ENCODE measurements at places on chromosomes 16 and 17.

GRCh38 chr17:13256545-13256944 lies 238.7 kb upstream of the ELAC2 start:
- DNase-seq: no peak

- DNase-seq: peak; percentile 58
These were observed 67.7 kb downstream of the MPRIP start for GRCh38 chr17:17109907-17110306.

GRCh38 chr17:11779892-11780291 lies 181.6 kb downstream of the DNAH9 start:
- DNase-seq: no peak

GRCh38 chr17:35747540-35748017 lies 5.5 kb downstream of the GAS2L2 start:
- peak; percentile 86 for DNase-seq

- DNase-seq: no peak
These were observed 3.4 kb upstream of the SRL start for GRCh38 chr16:4245077-4245791.

DNA sequence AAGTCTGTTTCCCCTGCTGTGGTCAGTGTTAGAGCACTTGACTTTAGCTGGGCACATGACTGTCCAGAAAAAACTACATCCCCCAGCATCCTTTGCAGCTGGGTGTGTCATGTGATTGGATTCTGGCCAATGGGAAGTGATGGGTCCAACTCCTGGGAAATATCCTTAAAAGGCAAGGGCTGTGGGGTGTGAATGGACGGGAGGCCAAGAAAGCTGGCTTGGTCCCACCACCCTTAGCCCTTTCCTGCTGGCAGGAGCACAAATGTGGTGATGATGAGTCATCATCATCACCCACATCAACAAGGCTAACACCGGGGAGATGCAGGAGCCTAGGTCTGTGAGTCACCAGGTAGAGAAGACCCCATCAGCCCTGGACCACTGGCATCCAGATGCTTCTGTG lies 341.7 kb downstream of the C16orf95 start:
- DNase-seq: no peak

DNA sequence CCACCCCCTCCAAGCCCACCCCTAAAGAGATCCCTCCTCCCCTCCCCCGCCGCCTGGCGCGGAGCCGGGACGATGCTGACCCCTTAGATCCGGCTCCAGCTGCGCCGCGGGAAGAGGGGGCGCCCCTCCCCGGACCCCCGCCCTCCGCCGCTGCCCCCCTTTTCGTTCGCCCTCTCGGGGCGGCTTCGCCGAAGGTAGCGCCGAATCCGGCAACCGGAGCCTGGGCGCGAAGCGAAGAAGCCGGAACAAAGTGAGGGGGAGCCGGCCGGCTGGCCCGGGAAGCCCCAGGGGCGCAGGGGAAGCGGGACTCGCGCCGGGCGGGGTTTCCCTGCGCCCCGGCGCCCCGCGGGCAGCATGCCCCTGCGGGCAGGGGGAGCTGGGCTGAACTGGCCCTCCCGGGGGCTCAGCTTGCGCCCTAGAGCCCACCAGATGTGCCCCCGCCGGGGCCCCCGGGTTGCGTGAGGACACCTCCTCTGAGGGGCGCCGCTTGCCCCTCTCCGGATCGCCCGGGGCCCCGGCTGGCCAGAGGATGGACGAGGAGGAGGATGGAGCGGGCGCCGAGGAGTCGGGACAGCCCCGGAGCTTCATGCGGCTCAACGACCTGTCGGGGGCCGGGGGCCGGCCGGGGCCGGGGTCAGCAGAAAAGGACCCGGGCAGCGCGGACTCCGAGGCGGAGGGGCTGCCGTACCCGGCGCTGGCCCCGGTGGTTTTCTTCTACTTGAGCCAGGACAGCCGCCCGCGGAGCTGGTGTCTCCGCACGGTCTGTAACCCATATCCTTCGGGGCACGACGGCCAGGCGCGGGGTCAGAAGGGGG lies 623 bp downstream of the CACNA1G start:
- peak; percentile 50 for DNase-seq

DNA sequence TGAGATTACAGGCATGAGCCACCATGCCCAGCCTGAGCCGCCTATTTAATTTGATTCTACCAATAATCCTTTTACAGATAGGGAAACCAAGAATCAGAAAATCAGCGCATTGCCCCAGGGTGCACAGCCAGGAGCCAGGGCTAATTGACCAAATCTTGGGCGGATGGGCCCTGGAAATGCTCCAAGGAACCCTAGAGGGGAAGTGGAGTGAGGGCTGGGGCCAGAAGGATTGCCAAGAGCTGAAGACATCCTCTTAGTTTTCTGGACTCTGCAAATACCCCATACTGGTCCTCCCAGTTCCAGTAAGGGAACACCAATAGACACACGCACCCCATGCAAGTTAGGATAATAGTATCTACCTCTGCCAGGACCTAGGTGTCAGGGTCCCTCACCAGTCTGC lies 3.8 kb downstream of the FHOD1 start:
- peak; percentile 3 for DNase-seq

GRCh38 chr17:38605411-38605840 lies 326 bp downstream of the SRCIN1 start:
- no peak for DNase-seq

GRCh38 chr16:85027958-85028684 lies 526 bp downstream of the KIAA0513 start:
- no peak for DNase-seq

DNA sequence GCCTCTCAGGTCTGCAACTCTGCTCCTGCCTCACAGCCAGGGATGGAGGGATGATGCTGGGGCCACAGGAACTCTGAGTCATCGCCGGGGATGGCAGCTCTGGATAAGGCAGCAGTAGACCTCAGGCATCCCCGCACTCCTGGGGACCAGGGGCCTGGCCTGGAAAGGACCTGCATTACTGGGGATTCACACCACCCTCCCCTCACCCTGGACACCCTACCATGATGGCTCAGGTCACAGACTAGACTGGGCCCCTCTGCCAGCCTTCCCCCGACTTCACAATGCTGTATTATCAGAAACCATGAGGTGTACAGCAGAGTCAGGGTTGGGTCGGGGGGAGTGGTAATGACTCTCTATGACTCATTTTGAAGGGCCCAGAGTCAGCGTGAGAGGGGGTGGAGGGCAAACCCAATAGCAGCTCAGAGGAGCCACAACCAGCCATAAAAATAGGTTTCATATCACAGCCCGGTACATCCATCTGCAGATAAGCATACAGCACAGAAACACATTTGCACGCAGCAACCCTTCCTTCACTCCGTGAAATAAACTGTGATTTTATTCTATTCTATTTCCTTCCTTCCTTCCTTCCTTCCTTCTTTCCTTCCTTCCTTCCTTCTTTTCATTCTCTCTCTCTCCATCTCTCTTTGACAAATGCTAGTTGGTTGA lies 28.8 kb downstream of the DYNLRB2 start:
- DNase-seq: peak; percentile 65

GRCh38 chr17:15388356-15389041 lies 47.1 kb upstream of the TEKT3 start:
- DNase-seq: no peak

- DNase-seq: no peak
These were observed 18.5 kb downstream of the ANKRD40 start for GRCh38 chr17:50689251-50689650.

GRCh38 chr17:80681215-80681614 lies 136.6 kb downstream of the RPTOR start:
- no peak for DNase-seq

DNA sequence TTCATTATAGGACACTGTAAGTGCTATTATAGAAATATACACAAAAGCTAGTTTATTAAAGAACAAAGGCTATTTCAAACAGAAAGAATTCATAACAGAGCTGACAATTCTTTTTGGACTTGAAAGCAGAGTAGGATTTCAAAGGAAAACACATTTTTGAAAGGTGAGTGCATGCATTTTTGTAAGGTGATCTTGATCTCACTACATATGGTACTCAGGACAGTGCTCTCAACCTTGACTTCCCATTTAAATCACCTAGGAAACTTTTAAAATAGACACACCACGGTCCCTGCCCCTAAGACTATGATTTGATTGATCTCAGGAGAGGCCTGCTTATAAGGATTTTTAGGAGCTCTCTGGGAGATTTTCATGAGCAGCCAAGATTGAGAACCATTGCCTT lies 1362.0 kb downstream of the CDH8 start:
- no peak for DNase-seq

DNA sequence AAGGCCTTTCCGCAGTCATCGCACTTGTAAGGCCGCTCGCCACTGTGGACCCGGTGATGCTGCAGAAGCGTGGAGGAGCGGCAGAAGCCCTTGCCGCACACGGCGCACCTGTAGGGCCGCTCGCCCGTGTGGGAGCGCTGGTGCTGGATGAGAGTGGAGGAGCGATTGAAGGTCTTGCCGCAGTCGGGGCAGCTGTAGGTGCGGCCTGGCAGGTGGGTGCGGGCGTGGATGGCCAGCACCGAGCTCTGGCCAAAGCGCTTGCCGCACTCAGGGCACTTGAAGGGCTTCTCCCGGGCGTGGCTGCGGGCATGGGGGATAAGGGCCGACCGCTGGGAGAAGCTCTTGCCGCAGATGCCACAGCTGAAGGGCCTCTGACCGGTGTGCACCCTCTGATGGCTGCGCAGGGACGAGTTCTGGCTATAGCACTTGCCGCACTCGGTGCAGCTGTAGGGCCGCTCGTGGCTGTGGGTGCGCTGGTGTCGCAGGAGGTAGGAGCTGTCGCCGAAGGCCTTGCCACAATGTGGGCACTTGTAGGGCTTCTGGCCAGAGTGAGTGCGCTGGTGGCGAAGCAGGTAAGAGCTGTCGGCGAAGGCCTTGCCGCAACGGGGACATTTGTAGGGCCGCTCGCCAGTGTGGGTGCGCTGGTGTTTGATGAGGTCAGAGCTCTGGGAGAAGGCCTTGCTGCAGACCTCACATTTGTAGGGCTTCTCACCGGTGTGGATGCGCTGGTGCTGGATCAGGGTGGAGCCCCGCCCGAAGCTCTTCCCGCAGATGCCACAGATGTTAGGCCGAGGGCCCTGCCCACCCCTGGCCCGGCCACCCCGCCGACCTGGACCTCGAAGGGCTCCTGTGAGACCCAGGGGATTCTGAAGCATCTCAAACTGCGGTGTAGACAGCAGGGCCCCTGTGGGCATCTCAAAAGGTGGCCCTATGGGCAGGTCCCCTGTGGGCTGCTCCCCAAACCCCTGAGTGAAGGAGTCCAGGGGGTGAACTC lies 1.5 kb downstream of the ZNF768 start:
- no peak for DNase-seq

GRCh38 chr17:54945671-54946070 lies 22.8 kb downstream of the COX11 start:
- no peak for DNase-seq

GRCh38 chr16:19499006-19499405 lies 22.9 kb downstream of the GDE1 start:
- no peak for DNase-seq

- no peak for DNase-seq
These were observed 347.2 kb downstream of the SOX9 start for GRCh38 chr17:72467841-72468653.

GRCh38 chr16:70158261-70158939 lies 15.2 kb upstream of the CLEC18C start:
- DNase-seq: no peak

GRCh38 chr16:82152196-82152595 lies 17.8 kb downstream of the MPHOSPH6 start:
- no peak for DNase-seq

- no peak for DNase-seq
These were observed 101.9 kb downstream of the STX8 start for GRCh38 chr17:9473711-9474110.

DNA sequence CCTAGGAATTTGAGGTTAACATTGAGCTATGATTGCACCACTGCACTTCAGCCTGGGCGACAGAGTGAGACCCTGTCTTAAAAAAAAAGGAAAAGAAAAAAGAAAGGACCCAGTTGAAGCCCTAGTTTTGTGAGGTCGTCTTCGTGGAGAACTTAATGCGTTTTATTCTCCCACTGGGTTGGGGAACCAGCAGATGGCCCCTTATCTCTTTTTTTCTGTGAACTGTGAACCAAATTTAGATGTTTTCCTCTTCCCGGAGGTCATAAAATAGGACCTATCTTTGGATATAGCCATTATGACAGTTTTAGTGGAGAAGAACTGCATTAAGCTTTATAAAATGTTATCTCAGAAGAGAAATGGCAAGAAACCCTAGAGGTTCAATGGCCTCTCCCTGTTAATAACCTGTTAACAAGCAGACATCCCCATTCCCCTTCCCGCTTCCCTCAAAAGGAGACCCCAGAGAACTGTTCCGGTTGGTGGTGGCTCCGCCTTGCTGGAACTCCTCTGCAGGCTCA lies 23.5 kb downstream of the KIAA0513 start:
- DNase-seq: no peak

- DNase-seq: no peak
These were observed 41.7 kb downstream of the ANKFY1 start for GRCh38 chr17:4221899-4222659.
